Right cardiac atrium (tissue), 5 donors: ENCODE measurements at places on chromosomes 12 and 14.

- DNase-seq: no peak
These were observed 344.5 kb downstream of the ZFP36L1 start for GRCh38 chr14:68448252-68448902.

- peak; percentile 60 for DNase-seq
These were observed 148.1 kb downstream of the TSPAN9 start for GRCh38 chr12:3225154-3225795.

- DNase-seq: no peak
These were observed 37.0 kb upstream of the GALNT9 start for GRCh38 chr12:132366341-132366861.

GRCh38 chr14:56349960-56350359 lies 229.6 kb upstream of the TMEM260 start:
- DNase-seq: no peak

GRCh38 chr12:52645120-52645761 lies 6.8 kb downstream of the KRT2 start:
- DNase-seq: no peak

GRCh38 chr12:2300886-2301285 lies 248.1 kb downstream of the CACNA1C start:
- no peak for DNase-seq

DNA sequence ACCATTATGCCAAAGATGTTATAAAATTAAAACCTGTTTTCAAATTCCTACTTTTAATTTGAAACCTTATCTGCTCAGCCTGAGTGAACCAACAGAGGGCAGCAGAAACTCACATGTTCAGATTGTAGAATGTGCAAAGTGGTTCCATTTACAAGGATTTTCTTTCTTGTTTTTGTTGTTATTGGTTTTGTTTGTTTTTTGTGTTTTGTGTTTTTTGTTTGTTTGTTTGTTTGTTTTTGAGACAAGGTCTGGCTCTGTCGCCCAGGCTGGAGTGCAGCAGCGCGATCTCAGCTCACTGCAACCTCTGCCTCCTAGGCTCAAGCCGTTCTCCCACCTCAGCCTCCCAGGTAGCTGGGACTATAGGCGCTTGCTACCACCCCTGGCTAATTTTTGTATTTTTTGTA lies 22.8 kb upstream of the GARIN2 start:
- no peak for DNase-seq

GRCh38 chr12:110546339-110546738 lies 36.8 kb downstream of the PPTC7 start:
- no peak for DNase-seq

DNA sequence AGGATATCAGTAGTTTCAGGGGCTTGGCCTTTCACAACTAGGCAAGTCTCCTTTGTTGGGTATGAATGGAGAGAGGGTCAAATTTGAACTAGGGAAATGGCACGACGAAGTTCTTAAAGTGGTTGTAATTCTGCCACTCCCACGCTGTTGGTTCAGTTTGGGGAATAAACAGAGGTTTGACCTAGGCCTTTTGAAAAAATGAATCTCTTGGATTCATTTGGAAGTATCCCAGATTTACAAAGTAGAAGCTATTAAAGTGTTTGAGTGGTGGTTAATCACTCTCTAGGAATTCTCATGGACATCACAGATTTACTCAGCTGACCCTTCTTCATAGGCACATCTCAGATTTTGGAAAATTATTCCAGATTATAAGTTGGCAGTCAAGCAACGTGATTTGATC lies 14.8 kb downstream of the BATF start:
- DNase-seq: no peak

DNA sequence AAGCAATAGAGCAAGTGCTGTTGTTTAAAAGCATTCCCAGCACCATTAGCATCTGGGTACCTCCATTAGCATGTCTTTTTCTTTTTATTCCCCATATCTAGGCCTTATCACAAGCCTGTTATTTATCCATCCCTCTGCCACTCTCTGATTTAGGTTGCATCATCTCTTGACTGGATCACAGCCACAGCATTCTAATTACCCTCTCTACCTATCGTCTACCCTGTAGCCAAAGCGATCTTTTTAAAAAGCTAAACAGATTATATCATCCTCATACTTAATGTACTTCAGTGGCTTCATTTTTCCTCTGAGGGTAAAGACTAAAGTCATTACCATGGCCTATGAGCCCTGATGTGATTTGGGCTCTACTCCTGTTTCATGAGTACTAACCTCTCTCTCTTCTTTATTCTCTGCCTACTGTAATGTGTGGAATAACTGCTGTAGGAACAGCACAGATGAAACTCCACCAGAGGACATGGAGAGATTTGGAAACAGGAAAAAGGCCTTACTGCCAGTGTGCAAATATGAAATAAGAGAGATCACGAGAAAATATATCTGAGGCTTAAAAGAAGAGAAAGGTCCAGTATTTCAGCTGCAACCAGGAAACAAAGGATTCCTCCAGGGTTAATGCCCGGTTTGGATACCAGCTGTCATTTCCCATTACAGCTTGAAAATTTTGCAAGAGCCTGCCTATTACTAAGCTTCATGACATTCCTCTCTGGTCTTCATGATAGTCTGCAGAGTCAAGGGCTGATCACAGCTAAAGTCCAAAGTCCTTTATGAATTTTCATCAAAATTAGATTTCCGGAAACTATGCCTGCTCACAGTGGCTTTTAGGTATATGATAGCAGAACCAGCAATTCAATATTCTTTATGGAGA lies 422.5 kb upstream of the PDE3A start:
- no peak for DNase-seq

DNA sequence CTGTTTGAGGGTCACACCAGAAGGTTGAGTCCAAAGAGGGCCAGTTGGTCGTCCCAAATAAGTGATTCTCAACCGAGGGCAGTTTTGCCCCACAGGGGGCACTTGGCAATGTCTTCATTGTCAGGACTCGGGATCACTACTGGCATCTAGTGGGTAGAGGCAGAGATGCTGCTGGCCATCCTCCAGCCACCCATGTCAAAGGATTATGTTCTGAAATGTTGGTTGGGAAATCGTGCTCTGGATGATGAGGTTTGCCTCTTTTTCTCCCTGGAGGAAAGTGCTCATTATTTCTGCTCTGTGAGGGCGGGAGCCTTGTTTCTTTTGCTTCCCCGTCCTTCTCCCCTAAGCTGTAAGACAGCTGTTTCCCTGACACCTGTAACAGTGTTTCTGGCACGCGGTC lies 3.6 kb downstream of the ZNF839 start:
- DNase-seq: peak; percentile 77

DNA sequence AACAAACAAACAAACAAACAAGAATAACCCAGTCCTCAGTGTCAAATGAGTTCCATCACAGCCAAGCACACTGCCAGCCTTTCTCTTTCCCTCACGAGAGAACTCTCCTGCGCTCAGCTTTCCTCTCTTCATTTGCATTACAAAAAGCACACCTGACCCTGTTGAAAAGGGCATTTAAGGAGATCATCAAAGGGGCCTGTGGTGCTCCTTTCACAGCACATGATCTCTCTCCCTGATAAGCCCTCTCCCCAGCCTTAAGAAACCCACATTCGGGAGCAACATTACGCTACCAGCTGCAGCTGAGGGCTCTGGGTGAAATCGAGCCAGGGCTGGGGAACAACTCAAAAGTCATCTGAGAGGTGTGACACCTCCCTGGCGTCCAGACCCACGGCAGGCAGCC lies 165.6 kb upstream of the TMCC3 start:
- DNase-seq: no peak

DNA sequence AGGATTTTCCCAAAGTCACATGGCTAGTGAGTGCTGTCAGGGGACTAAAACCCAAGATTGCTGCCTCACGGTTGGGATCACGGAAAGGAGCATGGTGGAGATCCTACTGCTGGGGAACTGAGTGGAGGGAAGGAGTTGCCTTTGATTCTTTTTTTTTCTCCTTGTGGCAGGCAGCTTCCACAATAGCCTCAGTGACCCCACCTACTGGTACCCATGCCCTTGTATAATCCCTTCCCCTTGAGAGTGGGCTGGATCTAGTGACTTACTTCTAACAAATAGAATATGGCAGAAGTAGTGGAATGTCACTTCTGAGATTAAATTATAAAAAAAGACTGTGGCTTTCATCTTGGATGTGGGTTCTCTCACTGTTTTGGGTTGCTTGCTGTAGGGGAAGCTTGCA lies 135.7 kb downstream of the DICER1 start:
- no peak for DNase-seq

DNA sequence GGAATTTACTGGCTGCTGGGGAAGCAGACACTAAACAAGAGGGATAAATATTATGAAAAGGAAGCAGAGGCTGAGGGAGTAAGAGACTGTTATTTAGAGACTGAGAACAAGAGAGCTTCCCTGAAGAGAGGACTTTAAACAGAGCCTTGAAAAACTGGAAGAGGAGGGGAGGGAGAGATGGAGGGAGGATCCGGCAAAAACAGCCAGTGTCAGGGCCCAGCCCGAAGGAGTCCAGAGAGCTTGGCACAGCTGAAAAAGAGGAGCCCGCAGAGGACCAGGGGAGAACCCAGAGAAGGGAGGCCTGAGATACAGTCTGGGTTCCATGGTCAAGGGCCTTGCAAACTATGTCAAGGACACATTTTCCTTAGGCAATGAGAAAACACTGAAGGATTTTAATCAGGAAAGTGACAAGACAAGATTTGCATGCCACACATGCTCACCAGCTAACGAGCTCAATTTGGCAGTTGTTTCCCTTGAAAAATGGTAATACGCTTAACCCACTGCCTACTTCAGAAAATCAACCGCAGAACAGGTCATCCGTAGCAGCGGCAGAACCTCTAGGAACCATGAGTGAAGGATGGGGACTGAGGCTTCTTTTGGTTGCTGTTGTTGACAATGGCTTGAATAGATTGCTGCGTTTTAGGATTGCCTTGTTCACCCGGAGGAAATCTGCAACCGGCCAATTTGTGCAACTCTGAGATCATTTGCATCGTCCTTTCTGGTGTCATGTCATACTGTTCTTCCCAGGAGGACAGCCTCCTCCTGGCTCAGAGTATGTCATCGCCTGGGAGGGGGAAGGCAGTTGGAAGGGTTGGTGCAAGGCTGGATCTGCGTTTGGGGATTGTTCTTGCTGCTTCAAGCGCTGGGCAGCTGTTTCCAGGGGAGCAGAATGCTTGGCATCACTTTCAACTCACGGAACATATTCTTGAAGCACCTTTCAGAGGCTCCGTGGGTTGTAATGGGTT lies 108.2 kb downstream of the PRMT8 start:
- DNase-seq: no peak

- peak; percentile 79 for DNase-seq
These were observed 1.0 kb upstream of the KDM2B start for GRCh38 chr12:121581686-121582429.

DNA sequence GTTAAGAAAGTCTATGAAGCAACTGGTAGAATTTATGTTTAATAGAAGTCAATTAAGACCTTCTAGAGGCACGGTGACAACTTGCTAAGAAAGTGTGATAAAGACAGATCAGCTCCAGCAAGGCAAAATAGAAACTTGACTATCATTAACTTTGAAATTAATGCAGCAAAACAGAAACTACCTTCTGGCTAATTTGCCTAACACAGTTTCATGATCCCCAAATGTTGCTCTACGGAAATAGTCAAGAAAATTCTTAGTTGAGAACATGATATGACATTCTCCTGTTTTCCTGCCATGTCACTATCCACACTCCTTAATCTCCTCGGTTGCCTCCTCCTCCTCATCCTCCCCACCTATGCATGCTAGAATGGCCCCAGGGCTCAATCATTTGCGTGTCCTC lies 4.2 kb downstream of the DENND5B start:
- DNase-seq: no peak

DNA sequence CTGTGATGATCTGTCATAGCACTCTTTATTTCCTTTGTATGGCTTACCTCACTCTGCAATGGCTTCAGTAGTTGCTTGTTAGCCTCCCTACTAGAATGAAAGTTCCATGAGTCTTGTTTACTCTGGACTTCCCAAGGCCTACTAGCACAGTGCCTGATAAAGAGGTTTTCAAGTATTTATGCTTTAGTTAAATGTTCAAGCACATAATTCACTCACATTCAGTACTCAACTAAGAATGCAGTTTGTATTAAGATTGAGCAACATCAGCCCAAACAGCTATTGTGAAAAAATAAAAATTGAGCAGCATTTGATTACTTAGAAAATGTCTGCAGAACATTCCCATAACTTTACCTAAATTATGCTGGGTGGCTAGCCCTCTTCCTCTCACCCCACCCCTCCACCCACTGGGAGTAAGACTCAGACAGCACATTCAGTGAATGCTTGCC lies 158.9 kb upstream of the AMIGO2 start:
- no peak for DNase-seq

DNA sequence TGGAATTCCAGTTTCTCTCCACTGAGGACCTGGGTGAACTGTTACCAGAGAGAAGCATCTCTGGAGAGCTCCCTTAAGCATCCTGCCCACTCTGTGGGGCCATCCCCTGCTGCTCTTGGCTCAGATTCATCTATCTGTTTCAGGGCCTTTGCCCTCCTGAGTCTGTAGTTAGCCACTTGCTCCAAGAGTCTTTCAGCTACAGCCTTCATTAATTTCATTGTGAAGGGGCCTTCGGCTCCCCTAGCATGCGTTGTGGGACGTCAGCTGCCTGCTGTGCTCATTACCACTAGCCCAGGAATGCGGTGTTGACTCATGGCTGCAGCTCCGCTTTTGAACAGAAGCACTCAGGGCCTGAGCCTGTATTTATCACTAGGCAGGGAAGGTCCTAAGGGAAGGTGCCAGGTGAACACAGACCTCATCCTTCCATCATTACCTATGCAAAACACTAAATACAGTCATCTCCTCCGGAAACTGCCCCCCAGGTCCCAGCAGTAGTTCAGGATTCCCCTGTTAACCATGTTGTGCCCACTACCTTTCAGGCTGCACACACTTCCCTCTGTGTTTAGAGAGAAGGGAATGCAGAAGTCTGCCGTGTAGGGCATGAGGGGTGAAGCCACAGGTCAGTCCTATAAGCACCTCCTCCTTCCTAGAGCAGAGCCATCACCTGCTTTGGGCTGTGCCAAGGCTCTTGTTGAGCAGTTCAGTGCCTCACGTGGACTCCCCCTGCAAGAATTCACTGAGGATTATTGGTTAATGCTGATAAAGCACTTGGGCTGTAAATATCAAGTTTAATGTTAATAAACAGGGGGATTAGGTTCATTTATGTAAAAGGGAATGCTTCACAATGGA lies 191.4 kb downstream of the CACNA1C start:
- no peak for DNase-seq

- DNase-seq: peak; percentile 37
These were observed 8.8 kb upstream of the A2M start for GRCh38 chr12:9124383-9125031.

DNA sequence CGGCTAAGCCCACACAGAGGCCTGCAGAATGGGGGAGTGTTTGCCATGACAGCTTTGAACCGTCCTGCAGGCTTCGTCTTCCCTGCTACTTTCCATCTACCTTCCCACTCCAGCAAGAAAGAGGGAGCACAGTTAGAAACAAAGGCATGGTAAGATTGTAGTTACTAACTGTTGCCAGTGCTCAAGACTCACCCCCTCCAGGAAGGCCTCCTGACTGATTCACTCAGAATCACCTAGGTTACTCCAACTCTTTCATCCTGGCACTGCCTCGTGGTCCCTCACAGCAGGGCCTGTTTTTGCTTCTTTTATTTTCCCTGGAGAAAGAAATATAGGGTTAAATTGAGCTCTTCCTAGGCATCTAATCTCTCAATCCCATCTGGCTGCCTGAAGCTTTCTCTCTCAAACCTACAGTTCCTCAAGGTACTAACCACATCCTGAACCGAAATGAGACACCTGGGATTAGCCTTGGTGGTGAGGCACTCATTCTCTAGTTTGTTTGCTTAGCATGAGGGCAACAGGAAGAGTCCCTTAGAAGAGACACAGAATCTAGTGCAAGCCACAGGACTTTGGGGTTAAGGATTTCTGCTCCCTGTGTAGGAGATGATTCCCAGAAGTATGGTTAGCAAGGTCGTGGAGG lies 7.8 kb downstream of the GALNT6 start:
- no peak for DNase-seq
